Activated CD8-positive, alpha-beta T cell treated with anti-CD3 and anti-CD28 coated beads, Interleukin-2, amount 10 ng/mL, durations not matched to agents 7 days and 5 days (primary cell): ENCODE measurements at places on chromosomes 1 and 21.

DNA sequence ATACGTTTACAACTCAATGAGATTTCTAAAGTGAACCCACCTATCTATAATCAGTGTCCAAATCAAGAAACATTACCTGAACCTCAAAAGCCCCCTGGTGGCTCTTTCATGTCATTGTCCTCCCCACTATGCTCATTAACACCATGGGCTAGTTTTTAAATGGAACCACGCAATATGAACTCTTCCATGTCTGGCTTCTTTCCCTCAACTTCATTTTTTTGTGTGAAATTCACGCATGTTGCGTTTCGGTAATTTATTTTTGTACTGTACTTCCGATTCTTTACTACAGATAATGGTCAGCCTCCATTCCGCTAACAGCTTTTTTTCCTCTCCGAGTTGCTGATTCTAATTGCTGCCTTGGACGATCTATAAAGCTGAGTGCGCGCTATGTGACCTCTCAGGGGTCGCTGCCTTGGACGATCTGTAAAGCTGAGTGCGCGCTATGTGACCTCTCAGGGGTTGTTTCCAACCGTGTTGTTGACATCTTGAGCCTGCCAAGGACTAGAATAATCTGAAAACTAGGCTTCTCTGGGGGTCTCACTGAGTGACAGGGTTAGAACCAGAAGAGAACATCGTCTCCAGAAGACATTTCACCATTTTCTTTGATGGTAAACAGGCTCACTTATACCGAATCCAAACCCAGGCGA is 1.1 kb upstream of the CACYBP start:
- DNase-seq = peak; percentile 73

GRCh38 chr1:86703696-86704457 is 499 bp upstream of the SH3GLB1 start:
- DNase-seq = peak; percentile 66

DNA sequence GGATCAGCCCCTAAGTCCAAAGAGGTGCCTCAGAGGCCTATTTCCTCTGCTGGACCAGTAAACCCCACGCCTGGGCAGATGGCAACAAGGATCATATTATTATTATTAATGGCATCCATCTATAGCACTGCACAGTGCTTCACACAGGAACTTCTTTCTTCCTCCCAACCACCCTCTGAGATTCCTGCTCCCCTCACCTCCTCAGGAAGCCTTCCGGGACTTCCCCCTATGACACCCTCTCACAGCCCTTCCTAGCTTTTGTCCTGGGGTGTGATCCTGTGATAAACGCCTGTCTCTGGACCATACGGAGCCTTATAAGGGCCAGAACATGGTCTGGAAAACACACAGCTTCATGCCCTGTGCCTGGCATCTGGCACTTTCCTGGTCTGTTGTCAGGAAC is 3.2 kb downstream of the FBXO2 start:
- no peak for DNase-seq

GRCh38 chr21:46036696-46037330 is 55.2 kb downstream of the COL6A1 start:
- no peak for DNase-seq

GRCh38 chr1:68370101-68370915 is 79.4 kb downstream of the RPE65 start:
- no peak for DNase-seq

- DNase-seq = no peak
Observed at GRCh38 chr1:167054946-167055630, 35.1 kb downstream of the GPA33 start.

DNA sequence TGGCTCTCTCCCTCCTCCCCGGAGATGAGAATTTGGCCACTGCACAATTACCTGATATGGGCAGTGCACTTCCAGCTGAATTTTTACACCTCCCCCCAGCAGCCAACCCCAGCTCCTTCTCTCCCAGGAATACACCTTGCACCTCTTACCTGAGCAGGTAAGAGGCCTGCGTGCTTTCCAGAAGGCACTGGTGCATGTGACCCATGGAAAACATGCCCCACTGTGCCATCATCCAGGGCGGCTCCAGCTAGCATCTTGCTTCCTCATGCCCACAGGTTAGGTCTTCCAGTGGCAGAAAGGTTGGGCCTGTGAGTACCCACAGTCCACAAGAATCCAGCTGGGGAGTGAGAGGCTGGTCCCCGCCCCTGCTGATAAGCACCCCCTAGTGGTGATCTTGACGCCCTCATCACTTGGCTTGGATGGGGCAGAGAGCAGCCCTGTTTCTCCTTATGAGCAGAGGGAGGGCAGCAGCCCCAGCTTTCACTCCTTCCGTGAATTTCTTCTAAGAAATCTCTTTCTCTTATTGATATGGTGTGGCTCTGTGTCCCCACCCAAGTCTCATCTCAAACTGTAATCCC is 57.8 kb downstream of the EDARADD start:
- DNase-seq = peak; percentile 50

- no peak for DNase-seq
Observed at GRCh38 chr1:88509379-88509778, 174.7 kb upstream of the PKN2 start.

GRCh38 chr1:201269281-201269680 is 14.0 kb upstream of the PKP1 start:
- no peak for DNase-seq
